ENCODE measurements at places on chromosomes 11 and 22. TPM values are rescaled to one million over a fixed set of nuclear protein-coding genes. Genes with fewer than 3 reads are reported as not detected.

The CSNK2A3 gene
- 1.7 TPM for total RNA-seq

GRCh38 chr11:132858223-132858622, 674.1 kb downstream of the OPCML start:
- no peak for DNase-seq

DNA sequence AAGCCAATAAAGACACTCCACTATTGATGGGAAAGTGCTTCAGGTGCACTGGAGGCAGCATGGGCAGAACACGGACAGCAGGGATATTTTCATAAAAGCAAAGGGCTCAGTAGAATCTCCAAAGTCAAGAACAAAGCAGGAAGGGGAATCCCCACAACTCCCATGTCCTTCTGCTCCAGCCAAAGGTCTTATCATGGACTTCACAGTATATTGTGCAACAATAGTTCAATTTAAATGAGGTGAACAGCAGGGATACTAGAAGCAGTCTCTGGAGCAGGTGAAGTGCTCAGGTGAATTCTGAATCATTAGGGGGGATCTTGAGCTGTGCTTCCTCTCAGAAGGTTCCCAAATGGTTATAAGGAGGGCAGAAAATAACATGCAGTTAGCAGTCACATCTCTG, 6.6 kb upstream of the OR2D2 start:
- no peak for DNase-seq

GRCh38 chr22:40856513-40857308, at the start of the genes ST13 and XPNPEP3:
Gene ST13, minus strand, starts transcription at chr22:40856639. Its CDS starts 99 bp downstream, at chr22:40856540.
Gene XPNPEP3, plus strand, starts transcription at chr22:40857148. Its CDS starts 34 bp downstream, at chr22:40857182.
- DNase-seq = peak; percentile 89

GRCh38 chr11:1397862-1398527, 8.3 kb downstream of the BRSK2 start:
- DNase-seq = no peak
